ENCODE measurements at places on chromosomes 7 and 10.
A peak's percentile ranks its signal among the peaks of the same experiment; 100 is the strongest.

DNA sequence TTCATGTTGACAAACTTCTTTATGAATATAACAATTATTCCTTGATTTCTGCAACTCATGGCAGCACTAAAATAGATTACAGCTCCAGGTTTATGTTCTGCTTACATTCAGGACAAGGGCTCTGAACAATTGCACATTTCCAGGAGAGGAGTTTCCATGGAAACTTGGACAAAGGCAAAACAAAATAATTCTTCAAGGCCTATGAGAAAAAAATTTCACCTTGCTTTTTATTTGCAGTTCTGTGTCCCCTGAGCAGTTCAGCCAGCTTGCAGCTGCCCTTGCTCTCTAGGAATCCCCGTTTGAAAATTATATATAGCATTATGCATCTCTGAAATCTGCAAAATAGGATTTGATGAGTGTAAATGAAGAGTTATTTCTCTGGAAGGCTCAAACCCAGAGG, 71.7 kb downstream of the ARL4A start:
- no peak for DNase-seq

DNA sequence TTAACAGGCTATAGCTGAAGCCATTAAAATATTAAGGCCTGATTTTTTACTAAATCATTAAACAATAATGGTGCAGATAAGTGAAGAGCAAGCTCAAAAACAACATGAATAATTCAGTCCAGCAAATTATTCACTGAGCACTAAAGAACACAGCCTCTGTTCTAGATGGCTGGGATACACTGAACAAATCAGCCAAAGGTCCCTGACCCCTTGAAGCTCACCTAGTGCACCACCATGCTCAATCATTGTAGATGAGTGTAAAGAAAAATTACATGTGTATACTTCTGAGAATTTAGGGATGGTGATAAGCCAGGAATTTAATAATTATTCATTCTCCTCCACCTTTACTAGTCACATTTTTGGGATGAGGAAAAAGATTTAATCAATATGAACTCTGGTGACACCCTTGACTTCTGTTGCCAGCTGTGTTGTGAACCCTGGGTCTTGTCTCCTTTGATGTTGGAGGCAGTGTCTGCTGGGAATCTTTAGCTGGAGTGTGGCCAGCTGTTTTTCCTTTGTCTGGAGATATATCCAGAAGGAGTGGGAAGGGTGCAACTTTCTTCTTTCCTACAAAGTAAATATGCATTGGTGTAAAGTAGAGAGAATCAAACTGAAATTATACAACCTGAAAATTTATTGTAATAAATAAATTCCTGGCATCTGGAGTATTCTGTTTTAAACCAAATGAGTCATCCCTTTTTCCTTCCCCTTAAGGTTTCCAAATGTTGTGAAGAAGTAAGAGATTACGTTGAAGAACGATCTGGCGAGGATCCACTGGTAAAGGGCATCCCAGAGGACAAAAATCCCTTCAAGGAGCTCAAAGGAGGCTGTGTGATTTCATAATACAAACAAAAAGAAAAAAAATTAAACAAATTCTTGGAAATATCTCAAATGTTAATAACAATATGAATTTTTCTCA, 4.0 kb downstream of the GNGT1 start:
- DNase-seq = no peak

- peak; percentile 63 for DNase-seq
Measured at GRCh38 chr7:44460325-44460724, 30.1 kb downstream of the NUDCD3 start.

DNA sequence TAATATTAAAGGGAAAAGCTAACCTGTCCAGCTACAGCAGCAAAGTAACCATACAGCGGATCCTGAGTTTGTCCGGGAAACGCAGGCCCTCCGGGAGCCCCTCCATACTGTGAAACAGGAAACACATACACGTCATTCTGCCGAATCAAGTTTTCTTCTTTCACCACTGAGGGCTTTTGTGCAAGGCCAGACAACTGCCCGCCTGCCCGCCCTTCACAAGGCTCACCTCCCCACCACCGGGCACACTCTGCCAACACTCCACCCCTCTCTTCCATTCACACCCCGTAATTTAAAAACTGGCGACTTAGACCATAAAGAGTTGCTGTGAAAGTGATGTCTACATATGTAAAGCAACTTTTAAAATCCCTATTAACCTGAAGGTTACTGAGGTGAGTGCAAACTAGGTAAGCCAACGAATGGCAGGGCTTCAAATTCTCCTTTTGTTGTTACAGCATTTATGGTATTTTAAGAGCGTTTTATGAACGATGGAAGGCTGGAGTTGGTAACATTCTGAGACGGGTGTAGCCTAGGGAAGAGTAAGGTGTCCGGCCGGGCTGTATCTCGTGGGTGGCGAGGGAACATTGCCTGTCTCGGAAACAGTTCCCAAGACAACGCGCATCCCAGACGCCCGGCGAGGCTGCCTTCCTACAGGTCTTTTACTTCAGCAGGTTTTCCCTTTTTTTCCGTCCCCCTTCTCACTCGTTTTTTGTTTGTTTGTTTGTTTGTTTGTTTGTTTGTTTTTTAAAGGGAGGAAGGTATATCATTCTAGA, 817 bp downstream of the SRI start:
- peak; percentile 13 for DNase-seq

DNA sequence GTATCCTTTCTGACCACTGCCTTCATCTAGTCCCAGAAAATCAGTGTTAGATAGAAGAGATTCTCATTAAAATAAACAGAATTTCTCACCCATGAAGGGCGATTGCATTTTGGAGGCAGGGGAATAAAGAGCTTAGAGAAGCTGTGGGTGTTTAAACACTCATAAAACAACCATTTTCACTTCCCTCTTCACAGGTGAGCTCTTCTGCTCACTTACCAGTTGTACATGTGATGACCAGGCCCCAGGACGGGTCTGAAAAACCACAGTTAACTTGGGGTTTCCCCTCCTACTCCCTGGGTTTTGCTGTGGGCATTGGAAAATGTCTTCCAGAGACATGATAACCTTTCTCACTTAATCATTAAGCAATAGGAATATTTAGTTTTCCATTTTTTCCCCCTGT, 411.6 kb upstream of the DPP6 start:
- no peak for DNase-seq

DNA sequence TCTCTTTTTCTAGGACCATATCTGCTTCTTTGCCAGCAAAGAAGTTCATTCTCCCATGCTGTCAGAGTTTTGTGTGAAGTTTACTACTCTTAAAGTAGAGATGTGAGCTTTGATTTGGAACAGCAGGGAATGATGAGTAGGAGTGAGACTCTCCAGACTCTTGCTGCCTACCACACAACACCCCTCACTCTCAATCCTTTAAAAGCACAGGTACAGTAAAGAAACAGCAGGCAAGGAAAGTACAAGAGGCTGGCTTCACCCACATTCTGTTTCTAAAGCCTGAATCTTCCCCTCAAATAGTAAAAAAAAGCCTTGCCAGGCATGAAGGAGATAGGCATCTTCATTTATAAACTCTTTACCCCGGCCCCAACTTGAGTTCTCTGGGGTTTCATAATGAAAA, 97.3 kb downstream of the ARMH3 start:
- DNase-seq = no peak

DNA sequence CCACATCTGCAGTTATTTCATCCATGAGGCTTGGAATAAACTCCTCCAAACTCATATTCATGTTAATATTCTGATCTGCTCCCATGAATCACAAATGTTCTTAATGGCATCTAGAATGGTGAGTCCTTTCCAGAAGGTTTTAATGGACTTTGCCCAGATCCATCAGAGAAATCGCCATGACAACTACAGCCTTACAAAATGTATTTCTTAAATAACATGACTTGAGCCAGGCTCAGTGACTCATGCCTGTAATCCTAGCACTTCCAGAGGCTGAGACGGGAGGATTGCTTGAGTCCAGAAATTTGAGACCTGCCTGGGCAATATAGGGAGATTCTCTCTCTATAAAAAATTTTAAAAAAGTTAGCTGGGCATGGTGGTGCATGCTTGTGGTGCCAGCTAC, 102.1 kb upstream of the TMEM168 start:
- DNase-seq = no peak

- peak; percentile 59 for DNase-seq
Measured at GRCh38 chr7:103148994-103149807, at the start of gene NAPEPLD. Gene NAPEPLD (minus strand): TSS chr7:103149099. CDS start chr7:103128776, 20,323 bp downstream.

GRCh38 chr10:100104300-100104699, 22.6 kb upstream of the CPN1 start:
- DNase-seq = no peak

DNA sequence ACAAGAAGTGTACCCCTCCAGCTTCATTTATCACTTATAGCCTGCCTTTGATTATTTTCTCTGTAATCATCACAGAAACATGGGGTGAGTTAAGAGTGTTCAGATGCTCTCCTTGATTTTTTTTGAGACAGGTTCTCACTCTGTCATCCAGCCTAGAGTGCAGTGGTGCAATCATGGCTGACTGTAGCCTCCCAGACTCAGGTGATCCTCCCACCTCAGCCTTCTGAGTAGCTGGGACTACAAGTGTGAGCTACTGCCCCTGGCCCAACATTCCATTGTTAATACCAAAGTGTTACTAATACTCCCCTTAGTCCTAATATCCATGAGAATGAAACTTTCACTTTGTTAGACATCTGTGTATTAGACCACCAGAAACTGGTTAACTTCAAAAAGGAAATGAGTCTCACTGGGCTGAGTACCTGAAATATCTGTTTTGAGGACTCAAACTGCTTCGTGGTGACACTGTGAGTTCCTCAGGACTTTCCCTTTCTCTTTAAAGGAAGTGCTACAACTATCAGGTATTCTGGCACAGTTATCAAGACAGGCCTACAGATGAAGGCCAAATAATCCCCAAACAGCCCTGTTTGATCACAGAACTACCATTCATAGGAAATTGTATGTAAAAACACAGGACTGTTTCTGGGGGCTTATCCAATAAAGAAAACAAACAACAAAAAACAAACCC, 20.5 kb upstream of the CFAP70 start:
- DNase-seq = no peak

DNA sequence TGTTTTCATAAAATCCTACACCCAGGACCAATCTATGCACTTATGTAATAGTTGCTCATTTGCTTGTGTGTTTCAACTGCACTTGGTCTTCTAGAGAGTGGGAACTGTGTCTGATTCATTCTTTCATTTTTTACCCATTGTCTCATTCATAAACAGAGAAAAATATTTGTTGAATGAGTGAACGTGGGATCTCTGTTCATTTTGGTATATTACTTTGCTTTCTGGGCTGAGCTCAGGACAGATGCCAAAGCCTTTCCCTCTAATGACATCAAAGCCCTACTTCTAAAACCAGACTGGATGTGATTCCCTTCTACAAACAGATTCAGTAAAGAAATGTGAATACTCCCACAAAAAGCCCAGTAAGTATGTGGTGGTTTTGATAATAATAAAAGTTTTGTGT, 145.2 kb downstream of the ST7 start:
- no peak for DNase-seq

GRCh38 chr7:116583653-116584052, 58.8 kb downstream of the CAV1 start:
- DNase-seq = no peak

DNA sequence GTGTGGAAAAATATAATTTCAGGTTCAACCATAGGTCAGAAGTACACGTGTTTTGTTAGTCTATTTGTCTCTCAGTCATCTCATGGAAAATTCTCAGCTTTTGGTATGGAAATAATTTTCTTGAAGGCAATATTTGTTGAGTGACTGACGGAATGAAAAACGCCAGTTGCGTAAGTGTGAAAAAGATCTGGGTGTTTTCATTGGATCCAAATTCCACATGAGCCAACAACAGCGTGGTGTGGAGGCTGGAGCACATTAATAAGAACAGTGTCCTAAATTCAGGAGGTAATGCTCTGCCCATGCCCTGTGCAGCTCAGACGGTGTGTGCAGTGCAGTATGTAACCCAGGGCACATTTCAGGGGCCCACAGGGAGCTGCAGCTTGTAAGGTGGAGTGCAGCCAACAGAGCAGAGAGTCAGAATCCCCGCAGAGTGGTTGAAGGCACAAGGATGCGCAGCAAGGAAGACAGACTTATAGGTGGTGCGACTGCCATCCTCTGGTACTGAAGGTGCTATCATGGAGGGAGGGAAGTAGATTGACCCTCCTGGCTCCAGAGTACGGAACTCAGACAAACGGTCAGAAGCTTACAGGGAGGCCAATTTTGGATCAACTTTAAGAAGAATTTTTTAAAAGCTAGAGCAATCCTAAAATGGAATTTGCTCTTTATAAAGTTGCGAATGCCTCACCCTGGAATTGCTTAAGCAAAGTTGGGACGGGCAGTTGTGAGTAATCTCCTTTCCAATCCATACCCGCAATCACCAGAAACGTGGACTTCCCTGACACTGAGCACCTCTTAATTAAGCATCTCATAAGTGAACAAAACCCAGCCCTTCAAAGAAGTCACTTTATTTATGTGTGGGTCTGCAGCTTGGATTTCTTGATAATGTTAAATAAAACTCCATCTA, 38.0 kb downstream of the EGFR start:
- no peak for DNase-seq

DNA sequence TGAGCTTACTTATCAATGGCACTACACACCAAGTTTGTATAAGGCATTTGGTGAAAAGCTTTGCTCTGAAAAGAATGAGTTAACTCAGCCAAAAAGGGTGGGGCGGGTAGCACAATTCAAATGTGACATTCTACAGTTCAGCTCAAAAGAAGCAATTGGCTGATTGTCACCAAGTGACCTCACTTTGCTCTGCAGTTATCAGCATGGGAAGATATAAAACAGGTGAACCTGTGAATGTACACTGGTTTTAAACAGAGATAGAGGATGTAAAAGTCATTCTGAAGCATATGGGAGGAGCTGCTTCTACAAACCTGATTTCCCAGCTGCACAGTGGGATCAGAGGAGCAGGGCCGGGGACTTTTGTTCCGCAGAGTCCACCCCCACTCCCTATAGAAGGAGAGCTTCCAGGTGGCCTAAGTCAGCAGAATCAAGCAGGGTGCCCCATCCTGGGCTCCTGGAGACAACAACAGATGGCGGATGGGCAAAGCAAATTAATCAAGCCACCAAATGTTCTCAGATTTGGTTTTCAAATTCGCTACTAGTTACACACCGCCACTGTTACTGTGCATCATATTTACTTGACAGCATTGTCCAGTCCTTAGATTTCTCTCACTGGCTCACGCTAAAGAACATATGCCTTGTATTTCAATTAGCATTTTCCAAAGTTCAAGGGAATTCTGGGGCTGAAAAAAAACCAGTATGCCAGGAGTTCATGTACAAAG, 27.5 kb upstream of the NPVF start:
- no peak for DNase-seq

DNA sequence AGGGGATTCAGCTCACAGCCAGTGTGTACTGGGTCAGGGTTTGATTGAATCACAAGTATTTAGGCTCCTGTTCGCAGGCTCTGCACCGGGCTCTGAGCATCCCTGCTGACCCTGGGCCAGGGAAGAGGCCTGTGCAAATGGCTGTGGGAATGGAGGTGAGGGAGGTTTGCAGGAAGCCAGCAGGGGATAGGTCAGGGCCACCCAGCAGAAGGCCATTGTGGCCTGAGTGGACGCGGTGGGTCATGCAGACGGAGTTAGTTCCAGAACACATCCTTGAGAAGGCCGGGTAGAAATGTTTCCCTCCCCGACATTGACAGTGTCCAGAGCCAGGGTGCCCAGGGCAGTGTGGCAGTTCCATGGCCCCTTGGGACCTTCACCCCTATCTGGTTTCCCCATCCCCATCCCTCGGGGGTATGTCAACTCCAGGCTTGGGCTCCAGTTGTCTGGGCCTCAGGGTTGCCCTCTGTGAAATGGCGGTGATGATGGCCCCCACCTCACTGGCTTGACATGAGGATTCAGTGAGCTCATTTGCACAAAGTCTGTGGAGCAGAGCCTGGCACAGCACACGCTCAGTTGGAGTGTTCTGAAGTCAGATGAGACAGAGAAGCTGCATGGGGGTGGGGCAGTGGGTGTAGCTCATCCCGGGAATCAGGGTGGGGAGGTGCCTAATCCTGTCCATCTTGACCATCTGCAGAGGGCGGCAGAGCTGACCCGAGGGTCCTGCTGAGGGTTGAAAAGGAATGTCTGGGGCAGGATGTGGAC, 107.6 kb downstream of the ADCY1 start:
- DNase-seq = no peak
